Chondrocyte (in vitro differentiated cells): ENCODE measurements at places on chromosomes 4 and X. TPM values are rescaled to one million over a fixed set of nuclear protein-coding genes. Genes with fewer than 3 reads are reported as not detected.

AMTN gene
- total RNA-seq, result not detected in 3 replicates

GRCh38 chr4:8189551-8190466, 9.3 kb upstream of the SH3TC1 start:
- H3K36me3 ChIP-seq, result no peaks in the 10 kb centered on the region
- peak overlapping the region; percentile 36 for H3K27ac ChIP-seq
- no peak overlapping the region for H3K4me3 ChIP-seq
- H3K4me1 ChIP-seq, result peaks cover 26% of the 10 kb centered on the region

GRCh38 chrX:19281256-19281655, 62.5 kb upstream of the PDHA1 start:
- no peak overlapping the region for H3K27ac ChIP-seq
- no peaks in the 10 kb centered on the region for H3K4me1 ChIP-seq
- no peak overlapping the region for H3K4me3 ChIP-seq

DNA sequence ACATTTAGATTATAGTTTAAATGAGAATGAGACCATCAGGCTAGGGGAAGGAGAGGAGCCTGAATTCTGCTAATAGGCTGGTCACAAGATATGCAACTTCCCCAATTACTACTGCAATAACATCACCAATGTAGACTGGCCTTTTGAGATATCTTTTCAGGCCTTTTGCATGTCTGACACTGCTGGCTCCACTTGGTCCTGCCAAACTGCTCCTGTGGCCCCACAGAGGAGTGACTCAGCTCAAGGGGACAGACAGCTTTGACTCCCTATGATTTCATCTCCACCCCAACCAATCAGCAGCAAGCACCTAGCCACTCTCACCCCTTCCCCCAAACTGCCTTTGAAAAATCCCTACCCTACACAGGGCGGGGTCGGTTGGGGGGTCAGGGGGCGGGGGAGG, 22.8 kb downstream of the GPRIN3 start:
- no peak overlapping the region for H3K27ac ChIP-seq
- no peaks in the 10 kb centered on the region for H3K36me3 ChIP-seq
- H3K4me1 ChIP-seq, result no peaks in the 10 kb centered on the region
- no peak overlapping the region for H3K4me3 ChIP-seq
- DNase-seq, result no peak

DNA sequence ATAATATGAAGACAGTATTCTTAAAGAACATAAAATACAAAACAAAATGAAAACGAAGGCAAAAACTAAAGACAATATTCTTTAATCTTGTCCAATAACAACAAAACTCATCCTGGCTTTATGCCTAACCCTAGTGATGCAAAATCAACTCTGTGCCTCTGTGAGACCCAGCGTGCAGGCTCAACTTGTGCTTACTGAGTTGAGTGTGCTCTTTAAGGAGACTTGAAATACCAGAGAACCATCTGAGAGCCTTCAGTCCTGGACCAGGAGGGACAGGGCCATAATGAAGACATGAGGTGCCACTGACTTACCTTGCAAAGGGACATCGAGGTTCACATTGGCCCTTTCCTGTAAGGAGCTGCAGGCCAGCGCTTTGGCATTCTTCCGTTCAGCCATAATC, 77.1 kb downstream of the NSUN7 start:
- H3K27ac ChIP-seq, result no peak overlapping the region
- no peak overlapping the region for H3K4me3 ChIP-seq
- H3K4me1 ChIP-seq, result peaks cover 3% of the 10 kb centered on the region
- no peaks in the 10 kb centered on the region for H3K27me3 ChIP-seq
- no peak for DNase-seq

- no peaks in the 10 kb centered on the region for H3K27me3 ChIP-seq
- peak overlapping the region; percentile 87 for H3K4me3 ChIP-seq
- DNase-seq, result no peak
- H3K27ac ChIP-seq, result peak overlapping the region; percentile 90
Measured at GRCh38 chr4:73070074-73070390, 516 bp upstream of the COX18 start.

GRCh38 chr4:66376396-66376795, 706.1 kb upstream of the EPHA5 start:
- H3K4me1 ChIP-seq, result peaks cover 2% of the 10 kb centered on the region
- no peaks in the 10 kb centered on the region for H3K27me3 ChIP-seq
- no peaks in the 10 kb centered on the region for H3K36me3 ChIP-seq

- H3K27ac ChIP-seq, result peak overlapping the region; percentile 96
- no peaks in the 10 kb centered on the region for H3K36me3 ChIP-seq
- no peaks in the 10 kb centered on the region for H3K27me3 ChIP-seq
- peaks cover 48% of the 10 kb centered on the region for H3K4me1 ChIP-seq
- no peak overlapping the region for H3K4me3 ChIP-seq
Measured at GRCh38 chr4:1193206-1194009, 21.0 kb upstream of the SPON2 start.
